ENCODE measurements at places on chromosomes 12 and 14. TPM values are rescaled to one million over a fixed set of nuclear protein-coding genes. Genes with fewer than 3 reads are reported as not detected.
A peak's percentile ranks its signal among the peaks of the same experiment; 100 is the strongest.

GRCh38 chr12:114430306-114430705, 24.4 kb upstream of the TBX5 start:
- no peak for DNase-seq

- no peak for DNase-seq
Measured at GRCh38 chr12:9992296-9992695, 6.6 kb downstream of the CLEC1B start.

- no peak for DNase-seq
Measured at GRCh38 chr12:104855599-104855998, 102.5 kb downstream of the SLC41A2 start.

The CLEC1A gene
- total RNA-seq = not detected

- DNase-seq = no peak
Measured at GRCh38 chr14:22974530-22975313, 7.6 kb downstream of the AJUBA start.

DNA sequence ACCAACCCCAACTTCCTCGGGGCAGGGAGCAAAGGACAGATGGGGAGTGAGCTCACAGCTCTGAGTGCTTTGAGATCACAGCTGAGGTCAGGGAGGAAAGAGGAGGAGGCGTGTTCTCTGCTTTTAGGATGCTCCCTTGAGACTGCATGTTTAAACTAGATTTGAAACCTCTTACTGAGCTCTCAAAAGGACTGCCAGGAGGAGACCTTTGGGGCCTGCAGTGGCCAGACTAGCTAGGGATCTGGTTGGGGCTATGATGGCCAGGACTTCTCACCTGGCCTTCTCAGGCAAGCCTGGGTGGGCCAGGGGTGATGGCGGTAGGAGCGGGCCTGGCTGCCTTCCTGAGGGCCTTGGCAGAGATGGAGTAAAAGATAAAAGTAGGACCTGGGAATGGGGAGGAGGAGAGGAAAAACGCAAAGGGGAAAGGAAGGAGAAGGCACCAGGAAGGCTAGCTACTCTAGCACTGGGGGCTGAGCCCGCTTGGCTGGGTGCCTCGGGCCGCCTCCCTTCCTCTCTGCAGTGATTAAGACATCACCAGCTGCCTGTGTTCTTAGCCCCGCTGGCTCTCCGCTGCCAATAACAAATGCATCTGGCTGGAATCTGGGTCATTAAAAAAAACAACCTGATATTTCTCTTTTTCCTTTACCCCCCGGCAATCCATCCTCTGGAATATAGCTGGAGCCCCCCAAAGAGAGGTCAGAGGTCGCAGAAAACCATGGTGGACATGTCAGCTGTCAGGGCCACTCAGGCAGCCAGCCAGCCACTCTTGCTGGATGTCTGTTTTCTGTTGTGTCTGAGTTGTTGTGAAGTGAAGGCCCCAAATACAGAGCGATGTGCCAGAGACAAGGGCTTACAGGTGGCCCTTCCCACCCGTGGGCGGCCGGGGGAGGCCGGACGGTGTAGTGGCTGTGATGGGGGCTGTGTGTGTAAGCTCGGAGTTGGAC, 141.3 kb downstream of the TSPAN9 start:
- no peak for DNase-seq

DNA sequence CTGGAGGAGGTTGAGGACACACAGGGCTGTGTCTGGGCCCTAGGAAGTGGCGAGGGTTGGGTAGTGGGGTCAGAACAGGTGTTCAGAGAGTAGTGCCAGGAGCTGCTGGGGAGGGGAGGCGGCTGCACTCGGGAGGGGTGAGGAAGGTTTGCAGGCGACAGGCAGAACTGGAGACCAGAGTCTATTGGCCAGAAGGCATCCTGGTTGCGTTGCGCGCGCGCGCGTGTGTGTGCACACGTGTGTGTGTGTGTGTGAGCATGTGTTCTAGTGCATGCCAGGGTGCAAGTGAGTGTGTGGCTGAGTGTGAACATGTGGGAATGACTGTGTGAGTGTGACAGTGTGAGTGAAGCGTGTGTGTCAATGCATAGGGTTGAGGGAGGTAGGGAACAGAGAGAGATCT, 86.4 kb downstream of the CCDC92 start:
- DNase-seq = no peak

DNA sequence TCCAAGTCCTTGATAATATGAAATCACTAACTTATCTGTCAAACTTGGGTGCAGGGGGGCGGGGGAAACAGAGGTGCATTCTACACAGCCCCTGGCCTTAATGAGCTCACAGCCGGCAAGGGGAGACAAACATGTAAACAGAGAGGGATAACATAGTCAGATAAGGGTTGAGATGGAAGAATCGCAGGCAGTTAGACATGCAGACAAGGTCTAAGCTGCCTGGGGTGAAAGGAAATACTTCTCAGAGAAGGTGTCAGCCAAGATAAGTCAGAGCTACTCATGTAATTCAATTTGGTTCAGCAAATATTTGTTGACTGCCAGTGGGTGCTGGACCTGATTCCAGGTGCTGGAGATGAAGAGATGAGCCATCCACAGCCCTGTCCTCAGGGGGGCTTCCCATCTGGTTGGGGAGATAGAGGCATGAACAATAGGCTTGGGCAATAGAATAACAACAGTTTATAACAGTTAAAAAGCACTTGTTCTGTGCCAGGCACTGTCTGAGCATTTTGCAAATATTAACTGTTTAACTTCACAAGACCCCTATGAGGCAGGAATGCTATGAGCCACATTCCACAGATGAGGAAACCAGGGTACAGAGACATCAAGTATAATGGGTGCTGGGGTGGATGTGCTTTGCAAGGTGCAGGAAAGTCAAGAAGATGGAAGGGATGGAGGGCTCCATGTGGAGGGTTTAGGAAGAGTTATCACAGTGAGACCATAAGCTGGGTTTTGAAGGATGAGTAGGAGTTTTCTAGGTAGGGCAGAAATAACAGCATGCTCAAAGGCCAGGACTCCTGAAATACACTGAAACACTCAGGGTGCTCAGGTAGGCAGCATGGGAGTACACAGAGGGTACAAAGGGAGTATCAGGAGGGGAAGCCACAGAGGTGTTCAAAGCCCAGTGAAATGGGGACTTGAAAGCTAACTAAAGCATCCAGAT, 79.0 kb downstream of the WSCD2 start:
- DNase-seq = no peak

The LRRK2 gene
- not detected for total RNA-seq

DNA sequence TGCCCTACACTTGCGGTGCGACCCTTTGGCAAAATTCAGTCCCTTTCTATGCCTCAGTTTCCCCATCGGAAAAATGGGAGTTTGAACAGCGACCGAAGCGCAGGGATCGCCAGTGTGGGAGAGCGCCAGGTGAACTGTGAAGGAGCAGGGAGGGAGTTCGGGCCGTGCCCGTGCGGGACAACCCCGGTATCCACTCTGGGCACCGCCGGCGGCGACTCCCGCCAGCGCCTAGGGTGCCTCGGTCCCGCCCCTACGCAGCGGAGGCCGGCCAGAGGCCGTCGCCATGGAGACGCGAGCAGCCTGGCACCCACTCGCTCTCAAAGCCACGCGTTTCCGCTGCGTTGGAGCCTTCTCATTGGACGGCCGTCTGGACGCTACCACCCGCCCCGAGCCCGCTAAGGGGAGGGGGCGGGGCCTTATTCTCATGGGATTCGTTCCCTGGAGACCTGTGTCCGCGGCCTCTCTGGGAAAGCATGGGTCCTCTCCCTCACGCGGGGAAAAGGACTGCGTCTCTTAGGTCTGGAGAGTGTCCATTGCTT, 729 bp upstream of the MLEC start:
- DNase-seq = peak; percentile 99

DNA sequence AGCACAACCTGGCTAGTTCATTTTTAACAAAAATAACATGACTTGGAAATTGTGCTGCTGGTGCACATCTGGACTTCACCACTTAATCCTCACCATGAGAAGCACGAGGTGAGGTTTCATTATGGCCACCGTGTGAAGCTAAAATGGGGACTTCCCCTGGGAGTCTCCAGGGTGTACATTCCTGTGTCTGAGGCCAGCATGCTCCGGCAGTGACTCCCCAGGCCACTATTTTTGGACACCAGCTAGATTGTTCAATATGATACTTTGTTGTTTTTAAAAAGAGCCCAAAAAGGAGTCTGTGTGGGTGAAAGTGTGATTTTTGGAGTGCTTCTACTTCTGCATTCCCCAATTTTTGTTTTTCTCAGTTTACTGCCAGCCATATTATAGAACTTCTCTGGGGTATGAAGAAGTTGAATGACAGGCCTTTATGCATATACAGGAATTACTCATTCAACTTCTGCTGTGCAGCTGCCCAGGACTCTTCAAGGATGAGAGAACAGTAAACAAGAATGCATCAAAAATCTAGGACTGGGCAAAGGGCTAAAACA, 16.9 kb upstream of the AICDA start:
- DNase-seq = no peak

DNA sequence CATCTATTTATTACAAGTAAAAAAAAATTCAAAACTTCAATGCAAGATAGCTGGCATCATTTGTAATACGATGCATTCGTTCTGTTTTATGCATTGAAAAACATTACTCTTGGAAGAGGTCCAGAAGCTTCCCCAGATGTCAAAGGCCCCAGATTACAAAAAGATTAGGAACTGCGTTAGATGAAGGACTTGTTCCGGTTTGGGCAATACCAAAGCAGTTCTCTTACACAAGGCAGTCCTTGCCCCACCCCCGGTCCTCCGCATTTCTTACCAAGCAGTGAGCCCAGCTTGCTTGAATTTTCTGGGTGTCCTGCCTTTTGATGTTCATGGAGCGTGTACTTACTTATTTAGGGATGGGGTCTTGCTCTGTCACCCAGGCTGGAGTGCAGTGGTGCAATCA, 4.8 kb upstream of the HVCN1 start:
- DNase-seq = no peak

DNA sequence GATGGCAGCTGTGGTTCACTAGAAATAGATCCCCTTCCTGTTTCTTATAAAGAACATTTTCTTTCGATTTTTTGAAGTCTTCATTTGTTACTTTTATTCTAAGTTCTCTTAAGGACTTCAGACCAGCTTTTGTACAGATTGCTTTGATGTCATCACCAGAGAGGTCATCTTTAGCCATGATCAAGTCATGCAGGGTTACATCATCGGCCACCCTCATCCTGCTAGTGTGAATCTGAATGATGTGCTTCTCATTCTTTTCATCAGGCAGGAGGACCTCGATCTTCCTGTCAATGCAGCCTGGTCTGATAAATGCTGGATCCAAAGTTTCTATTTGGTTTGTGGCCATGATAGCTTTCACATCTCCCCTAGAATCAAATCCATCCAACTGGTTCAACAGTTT, 706.7 kb downstream of the RERGL start:
- no peak for DNase-seq

DNA sequence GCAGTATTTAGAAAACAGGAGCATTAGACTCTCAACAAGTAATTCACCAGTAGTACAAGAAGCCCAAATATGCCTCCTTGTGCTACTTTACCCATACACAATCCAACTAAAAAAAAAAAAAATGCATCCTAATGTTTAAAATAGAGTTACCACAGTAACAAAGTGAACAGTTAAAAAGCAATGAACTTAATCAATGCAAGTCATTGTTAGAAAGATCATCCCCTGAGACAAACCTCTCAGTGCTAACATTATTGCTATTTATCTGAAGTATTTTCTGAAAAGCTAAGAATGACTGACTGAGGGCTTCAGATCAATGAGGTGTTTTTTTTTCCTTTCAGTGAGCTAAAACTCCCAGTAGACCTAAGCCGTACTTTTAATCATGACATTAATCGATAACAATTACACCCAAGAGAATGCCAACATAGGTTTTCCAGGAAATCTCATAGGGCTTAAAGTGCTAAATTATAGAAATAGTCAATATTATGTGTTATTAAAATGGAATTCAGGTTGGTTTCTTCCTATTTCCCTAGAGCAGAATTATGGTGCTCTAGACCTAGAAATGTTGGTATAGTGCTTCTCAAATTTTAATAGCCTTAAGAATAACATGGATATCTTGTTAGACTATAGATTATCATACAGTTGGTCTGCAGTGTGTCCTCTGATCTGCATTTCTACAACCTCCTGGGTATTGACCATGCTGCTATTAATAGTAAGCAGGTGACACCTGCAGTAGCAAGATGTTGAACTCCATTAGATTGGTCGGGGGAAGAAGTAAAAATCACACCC, 123.0 kb downstream of the PRKD1 start:
- no peak for DNase-seq

DNA sequence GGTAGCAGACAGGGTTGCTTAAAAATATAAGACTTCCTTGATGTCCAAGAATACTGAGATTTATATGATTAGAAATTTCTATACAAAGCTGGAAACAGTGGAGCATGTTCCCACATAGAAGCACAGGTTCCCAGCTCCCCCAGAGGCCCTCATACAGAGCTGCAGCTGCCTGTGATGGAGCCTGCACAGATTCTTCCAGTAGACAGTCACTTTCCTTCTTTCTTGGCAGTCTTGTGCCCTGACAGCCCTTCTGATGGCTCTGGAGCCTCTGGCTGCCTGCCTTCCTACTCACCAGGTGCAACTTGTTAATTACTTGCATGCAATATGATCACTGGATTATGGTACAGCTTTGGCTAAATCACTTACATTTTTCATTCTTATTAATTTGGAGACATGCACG, 44.4 kb downstream of the BICD1 start:
- no peak for DNase-seq

GRCh38 chr14:74261288-74261687, 22.0 kb downstream of the VSX2 start:
- DNase-seq = no peak

DNA sequence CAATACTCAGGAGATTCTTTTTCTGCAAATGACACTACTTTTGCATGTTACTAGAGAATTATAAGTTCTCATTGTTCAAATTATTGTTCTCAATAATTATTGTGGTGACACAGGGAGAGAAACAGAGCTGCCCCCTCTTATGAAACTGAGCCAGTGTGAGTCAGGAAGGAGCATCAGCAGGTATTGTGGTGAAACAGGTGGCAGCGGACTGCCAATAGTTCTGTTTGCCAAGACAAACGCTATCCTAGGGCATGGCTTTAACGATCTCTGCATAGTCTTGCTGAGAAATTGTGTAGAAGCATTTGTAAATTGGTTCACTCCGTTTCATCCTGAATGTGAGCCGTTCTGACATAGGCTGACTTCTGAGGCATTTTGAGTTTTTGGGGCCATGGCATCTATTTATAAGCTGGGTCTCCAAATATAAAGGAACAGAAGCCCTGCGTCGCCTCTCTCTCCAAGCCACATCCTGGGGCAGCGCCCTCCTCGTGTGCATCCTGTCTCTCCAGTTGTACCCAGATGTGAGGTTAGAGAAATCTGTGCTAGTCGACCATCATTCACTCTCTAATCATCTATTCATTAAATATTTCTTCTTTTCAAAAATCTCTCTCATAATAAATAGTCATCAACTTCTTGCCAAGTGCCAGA, 15.8 kb upstream of the PPP4R4 start:
- peak; percentile 75 for DNase-seq

The ZNF10 gene
- total RNA-seq = 3.3 TPM

GRCh38 chr12:124279315-124279714, 15.6 kb upstream of the RFLNA start:
- no peak for DNase-seq

The PTGER2 gene
- 66.7 TPM for total RNA-seq

GRCh38 chr14:75783184-75783583, 122.1 kb downstream of the TTLL5 start:
- DNase-seq = no peak

GRCh38 chr12:5268424-5269210, 163.3 kb upstream of the NTF3 start:
- DNase-seq = no peak

The DHRS1 gene
- 10.3 TPM for total RNA-seq

Data from activated CD4-positive, alpha-beta T cell treated with anti-CD3 and anti-CD28 coated beads, Interleukin-2, amount 10 ng/mL, durations not matched to agents 24 days and 14 days (primary cell).